Renal cortical epithelial cell (primary cell): ENCODE measurements at places on chromosomes 12 and 14. TPM values are rescaled to one million over a fixed set of nuclear protein-coding genes. Genes with fewer than 3 reads are reported as not detected.

DNA sequence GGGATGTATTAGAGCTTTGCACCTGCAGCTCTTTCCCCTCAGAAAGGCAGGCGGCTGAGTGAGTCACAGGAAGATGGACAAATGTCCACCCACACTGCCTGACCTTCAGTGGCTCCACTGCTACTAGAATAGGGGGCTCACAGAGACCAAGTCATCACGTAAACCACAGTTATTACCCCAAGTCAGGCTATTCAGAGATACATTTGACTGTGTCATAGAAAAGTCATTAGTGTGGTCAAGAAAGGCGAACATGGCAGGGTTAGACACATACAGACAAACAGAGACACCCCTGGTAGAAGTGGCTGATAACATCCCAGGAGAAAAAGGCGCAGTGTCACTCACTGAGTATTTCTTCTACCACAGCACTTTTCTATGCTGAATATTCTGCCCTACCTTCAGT lies 36.0 kb downstream of the GCH1 start:
- DNase-seq, result no peak

DNA sequence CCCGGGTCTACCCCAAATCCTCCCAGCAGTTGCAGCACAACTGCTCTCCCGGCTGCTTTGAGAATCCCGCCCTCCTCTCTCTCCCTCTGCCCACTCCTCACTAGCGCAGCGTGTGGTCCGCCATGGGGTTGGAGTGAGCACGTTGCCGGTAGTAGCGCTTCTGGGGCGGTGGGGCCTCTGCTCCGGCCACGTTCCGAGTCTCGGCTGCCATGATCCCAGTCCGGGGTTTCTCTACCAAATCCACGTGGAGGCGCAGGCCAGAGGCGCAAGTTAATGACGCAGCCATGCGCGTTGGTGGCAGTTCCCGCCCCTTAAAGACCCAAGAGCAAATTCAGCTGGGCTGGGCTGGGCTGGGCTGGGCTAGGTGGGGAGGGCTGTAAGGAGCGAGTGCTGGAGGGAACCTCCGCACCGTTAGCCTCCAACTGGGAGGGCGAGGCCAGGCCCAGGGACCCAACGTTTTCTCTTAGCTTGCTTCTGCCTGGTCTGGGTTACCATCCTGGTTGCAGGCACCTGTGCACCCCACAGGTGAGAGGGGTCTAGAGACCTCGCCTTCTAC lies at the start of gene METTL1:
METTL1 (minus strand) TSS at position 233 of the 556 bp plus-strand sequence; CDS start at position 211, 22 bp downstream.
- peak; percentile 90 for DNase-seq

- DNase-seq, result no peak
Measured at GRCh38 chr12:107320929-107321631, 227.7 kb upstream of the CRY1 start.

DNA sequence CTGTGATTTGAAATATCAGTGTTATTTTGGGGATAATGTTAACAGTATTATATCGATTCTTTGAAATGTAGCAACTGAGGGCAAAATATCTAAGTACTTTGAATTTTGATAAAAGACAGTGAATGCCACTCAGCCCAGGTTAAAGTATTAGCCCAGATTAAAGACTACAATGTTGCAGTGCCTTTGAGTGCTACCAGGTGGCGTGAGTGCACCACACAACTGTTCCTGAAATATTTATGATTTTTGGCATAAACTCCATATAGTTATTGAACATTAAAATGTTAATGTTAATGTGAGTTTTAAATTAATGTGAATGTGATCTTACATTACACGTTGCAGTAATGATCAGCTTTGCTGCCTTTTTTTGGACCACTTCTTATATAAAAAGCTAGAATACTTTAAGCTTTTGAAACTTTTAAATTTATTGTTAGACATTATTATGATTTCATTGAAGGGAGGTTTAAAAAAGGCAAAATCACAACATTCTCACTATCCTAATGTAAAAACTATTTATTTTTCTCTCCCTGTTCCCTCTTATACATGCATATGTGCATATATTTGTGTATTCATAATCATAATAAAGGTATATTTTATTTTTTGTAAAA lies 22.5 kb downstream of the MRPS35 start:
- DNase-seq, result no peak

GRCh38 chr12:85423947-85424346 lies 143.9 kb downstream of the ALX1 start:
- no peak for DNase-seq

Gene GLI1
- total RNA-seq, result 0.50 TPM in 1 of 2 replicates, not detected in the other
